ENCODE measurements at places on chromosomes 2 and 18.

DNA sequence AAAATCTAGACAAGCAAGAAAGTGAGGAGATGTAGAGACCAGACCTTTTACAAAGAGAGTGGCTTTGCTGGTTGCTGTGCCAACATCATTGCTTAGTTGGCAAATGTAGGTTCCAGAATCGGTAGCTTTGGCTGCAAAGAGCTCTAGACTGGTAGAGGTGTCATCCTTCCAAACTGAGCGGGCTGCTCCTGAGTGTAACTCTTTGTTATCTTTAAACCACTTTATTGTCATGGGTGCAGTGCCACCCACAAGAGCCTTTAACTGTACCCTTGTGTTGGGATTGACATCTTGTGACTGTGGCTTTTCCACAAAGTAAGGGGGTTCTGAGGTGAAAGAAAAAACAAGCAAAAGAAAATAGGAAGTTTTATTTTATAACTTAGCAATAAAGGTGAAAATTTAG, 77.2 kb downstream of the TTN start:
- DNase-seq = no peak

DNA sequence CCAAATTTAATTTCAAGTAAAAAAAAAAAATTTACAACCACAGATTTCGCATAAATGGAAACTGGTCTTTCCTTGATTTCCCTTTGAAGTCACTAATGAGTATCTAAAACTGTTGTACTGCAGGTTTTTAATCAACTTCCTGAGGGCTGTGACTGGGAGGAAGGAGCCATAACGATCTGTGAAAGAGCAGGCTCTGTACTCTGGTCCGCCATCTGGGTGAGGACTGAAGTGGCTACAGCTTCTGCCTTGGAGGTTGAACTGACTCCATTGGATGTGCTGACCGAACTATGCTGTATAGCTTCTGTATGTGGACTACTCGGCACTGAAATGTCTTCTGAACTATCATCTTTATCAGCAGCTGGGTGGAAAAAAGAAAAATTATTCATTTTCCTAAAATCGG, 69.3 kb upstream of the CHN1 start:
- no peak for DNase-seq

DNA sequence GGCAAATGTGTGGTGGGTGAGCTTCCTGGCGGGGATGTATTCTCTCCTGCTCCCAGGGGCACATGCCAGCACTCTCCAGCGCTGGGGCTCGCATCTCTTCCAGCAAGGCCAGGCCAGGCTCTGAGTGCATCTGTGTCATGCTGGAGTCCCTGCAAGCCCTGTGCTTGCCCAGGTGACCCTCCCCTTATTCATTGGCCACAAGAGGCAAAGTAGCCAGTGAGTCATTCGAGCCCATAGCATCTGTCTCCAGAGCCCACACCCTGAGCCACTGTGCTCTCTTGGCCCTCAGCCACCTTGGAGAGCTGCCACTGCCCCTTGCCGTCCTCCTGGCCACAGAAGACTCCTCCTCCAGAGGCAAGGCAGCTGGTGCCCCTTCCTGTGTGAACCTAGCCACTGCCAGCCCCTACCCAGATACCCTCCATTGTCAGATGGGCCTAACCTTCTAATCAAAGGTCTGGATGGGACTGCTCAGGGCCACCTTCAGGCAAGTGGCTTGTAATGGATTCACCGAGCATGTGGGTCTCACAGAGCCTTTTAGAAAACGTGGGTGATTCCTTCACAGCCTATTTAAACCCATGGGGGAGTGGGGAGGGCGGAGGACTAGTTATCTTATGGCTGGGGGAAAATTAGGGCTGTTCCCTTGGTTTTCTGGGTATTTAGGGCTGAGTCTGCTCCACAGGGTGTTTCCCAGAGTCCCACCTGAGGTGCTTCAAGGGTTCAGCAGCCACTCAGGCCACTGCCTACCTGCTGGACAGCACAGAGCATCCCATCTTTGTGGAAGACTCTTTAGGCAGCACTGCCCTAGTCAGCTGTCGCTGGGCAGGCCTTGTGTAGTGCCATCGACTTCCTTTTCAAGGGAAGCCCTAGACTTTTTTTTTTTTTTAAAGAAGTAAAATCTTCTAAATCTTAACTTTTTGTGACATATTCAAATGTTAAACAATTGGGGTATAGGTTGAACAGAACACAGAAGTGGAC, 137.4 kb downstream of the ACOXL start:
- no peak for DNase-seq

DNA sequence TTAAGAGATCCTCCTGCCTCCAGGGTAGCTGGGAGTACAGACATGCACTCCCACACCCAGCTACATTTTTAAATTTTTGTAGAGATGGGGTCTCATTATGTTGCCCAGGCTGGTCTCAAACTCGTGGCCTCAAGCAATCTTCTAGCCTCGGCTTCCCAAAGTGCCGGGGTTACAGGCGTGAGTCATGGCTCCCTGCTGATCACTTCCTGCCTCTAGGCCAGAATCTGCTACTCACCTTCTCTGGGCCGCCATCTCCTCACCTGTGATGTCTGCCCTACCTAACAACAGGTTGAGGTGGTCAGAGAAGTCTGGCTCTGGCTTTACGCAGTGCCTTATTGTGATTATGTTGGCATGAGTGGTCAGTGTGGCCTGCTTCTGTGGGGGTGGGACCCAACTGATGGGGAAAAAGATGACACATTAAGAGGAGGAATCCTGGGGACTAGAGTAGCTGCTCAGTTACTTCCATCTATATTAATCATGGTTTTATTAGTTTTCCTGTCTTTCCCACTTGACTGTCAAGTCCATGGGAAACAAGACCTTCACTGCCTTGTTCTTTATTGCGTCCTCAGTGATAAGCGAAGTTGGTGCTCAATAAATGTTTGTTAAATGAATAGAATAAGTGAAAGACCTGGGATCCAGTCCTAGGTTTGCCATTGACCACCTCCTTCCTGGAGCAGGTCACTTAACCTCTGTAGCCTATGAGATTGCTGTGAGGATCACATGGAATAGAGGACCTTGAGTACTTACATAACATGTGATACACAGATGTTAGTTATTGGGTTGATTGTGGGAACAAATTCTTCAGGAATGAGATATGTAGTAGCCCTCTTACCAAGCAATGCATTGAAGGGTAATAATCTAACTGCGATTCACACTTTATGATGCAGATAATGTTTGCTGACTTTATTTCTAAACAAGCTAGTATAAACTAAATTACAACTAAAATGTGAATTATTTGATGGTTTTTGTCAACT, 15.7 kb downstream of the KCTD1 start:
- DNase-seq = peak; percentile 39

- no peak for DNase-seq
Measured at GRCh38 chr18:77108821-77109647, 23.5 kb downstream of the MBP start.

DNA sequence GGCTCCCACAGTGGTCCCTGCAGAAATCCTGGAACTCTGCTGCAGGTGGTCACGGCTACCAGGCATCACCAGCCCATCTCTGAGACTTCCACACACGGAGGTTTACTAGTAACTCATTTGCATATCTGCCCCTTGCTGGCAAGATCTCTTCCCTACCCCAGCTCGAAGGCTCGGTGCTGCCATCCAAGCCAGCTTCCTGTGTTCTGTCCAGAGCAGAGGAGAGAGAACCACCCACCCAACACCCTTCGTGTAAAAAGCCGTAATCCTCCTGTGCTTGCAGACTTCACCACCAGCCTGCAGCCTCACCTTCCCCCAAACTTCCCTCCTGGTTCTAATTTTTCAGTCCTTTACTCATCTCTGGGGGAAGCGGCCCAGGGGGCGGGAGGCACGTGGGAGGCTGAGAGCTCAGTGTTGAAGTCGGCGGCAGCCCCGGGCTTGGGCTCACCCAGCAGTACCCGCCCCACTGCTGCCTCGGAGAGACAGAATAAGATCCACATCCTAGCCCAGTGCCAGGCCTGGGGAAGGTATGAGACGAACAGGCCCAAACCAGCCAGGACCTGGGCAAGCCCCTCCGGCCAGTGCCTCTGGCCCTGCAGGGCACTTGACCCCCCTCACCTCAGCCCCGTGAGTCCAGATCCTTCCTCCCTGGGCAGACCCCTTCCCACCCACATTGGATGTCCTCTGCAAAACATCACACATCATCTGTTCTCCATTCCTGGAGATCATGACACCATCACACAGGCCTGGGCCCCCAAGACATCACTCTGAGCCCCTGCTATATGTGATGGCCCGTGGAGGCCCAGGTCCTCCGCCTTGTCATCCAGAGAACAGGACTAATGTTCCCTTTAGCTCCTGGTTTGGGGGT, 145.8 kb upstream of the ID2 start:
- no peak for DNase-seq

DNA sequence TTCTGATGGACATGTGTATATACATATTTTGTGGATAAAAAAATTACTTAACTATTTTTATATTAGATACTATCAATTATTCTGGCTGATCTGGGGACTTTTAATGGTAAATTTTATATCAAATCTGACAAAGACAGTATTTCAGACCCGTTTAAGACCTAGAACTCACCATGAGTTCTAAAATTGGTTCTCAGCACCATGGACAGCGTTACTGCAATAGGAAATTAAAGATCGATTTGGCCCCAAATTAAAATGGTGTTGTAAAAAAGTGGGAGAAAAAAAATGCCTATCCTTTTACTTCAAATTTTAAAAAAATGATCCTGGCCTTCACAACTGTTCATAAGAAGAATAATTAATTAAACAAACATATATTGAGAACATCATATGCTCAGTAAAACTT, 919 bp upstream of the SCN2A start:
- DNase-seq = no peak

GRCh38 chr2:37506407-37507050, 162.1 kb downstream of the QPCT start:
- no peak for DNase-seq

DNA sequence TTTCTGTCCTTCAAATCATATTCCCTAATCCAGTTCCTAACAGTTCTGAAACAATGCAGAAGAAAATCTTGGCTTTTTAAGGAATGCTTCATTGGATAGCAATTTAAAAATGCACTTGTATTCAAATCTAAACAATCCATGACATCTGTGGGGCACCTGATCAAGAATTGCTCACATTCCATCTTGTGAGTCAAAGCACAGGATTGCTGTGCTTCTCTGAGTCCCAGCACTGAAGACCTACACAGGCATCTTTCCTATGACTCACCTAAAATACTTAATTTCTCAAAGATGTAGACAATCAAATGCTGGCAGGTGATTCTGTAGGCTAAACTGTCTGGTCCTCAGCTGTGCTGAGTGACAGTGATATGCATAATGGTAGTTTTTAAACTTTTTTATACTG, 10.1 kb upstream of the ATP8B1 start:
- DNase-seq = peak; percentile 91

DNA sequence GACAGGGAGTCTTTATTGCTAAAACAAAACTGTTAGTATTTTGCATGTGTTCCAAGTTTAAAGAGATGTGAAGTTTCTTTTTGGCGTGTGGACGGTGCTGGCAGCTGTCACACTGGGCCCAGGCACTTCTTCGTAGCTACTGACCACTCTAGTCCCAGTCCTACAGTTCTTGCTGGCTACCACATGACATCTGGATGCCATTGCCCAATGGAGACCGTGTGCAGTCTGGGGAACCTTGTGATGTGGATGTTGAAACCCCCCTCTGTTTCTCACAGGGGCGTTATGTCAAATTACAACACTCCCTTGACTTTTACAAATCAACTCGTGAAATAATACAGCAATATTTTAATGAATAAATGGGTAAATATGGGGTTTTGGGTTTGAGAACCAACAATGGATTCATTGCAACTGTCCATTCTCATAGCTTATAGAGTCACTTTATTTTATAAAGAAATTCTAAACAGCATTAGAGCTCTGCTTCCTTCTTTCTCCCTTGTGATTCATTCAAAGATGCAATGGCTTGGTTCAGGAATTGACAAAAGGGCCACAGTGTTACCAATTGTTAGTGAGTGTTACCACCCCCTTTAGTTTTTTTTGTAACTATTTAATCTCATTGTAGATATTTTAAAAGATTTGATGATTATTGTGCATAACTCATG, 1.2 kb downstream of the GPD2 start:
- no peak for DNase-seq

DNA sequence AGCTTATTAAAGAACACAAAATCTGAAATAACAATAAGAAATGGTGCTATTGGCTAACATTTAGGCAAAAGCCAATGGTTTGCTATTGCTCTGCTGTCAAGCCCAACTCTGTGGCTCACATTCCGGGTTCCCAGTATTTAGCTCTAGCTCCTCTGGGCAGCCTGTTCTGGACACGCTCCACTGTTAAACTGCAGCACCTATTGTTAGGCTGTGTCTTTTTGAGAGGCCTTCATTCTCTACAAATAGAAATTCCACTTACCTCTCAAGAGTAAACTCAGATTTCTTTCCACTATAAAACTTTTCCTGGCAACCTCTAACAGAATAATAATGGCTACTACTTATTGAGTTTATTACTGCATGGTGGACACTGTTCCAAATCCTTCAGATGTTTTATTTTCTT, 3.7 kb upstream of the KLHL14 start:
- DNase-seq = no peak

GRCh38 chr2:201194097-201194496, 11.2 kb downstream of the CASP10 start:
- no peak for DNase-seq

DNA sequence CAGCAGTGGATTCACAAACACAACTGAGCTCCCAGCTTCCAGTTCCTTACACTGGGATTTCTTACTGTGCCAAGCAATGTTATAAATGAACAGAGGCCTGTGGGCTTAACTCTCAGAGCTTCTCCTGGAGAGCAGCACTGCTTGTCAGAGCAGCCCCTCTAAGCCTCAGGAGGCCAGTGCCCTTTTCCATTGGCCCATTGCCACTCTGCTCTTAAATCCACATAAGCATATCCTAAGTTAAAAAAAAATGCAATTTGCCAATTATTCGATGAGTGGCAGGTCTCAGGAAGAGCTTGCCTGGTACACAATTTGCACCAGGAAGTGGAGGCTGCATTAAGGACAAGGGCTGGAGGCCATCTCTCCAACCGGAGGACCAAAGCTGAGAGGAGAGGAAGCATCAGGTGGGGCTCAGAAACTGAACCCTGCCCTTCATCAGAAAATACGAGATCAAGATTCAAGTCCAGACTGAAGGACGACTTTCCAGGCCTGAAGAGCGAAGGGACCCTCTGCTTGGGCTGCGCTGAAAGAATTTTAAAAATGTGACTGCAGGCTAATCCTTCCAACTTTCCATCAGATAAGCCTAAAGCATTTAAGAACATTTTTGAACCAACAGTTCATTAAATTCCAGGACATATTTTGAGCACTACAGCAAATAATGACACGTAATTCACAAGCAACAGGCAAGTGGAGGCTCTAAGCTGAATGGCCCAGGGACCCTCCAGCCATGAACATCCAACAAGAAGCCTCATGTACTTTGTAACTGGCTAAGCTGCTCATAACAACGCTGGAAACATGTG, 28.4 kb upstream of the PXDN start:
- DNase-seq = no peak

- DNase-seq = no peak
Measured at GRCh38 chr2:238845583-238846377, 2.1 kb upstream of the TWIST2 start.
